Right ventricle myocardium inferior (tissue), 1 donor: ENCODE measurements at places on chromosomes 12 and 14. TPM values are rescaled to one million over a fixed set of nuclear protein-coding genes. Genes with fewer than 3 reads are reported as not detected.

PROX2 gene
- not detected for total RNA-seq

SEC23A gene
- total RNA-seq, result 86.0 TPM

SLC6A15 gene
- total RNA-seq, result not detected

GRCh38 chr14:48954446-48954845, 631.7 kb downstream of the RPS29 start:
- no peak for DNase-seq

- DNase-seq, result no peak
These were observed 22.7 kb upstream of the PRICKLE1 start for GRCh38 chr12:42612231-42612613.

DNA sequence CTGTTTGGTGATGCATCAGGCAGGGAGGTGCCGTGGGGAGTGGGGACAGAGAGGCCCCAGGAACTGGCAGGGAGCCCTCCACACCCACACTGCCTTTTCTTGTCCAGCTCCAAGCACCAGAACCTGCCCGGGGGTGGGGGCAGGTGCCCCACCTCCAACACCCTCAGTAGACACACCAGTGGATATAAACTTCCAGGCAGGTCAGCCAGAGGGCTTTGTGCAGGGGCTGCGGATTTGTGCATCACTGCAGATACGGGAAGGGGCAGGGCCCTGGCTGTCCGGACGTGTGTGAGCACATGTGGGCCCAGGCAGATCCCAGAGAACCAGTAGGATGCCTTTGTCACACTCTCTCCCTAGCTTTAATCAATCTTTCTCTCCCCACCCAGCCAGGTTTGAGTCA, 1.3 kb upstream of the TGM1 start:
- no peak for DNase-seq
